ENCODE measurements at places on chromosomes 12 and 14. TPM values are rescaled to one million over a fixed set of nuclear protein-coding genes. Genes with fewer than 3 reads are reported as not detected.

The TRHDE gene
- total RNA-seq, result 1.2 TPM

The KRT7 gene
- 0.68 TPM for total RNA-seq

The NUP37 gene
- 82.5 TPM for total RNA-seq

The TGFB3 gene
- total RNA-seq, result 1.8 TPM

The FGF23 gene
- not detected for total RNA-seq

The LBHD2 gene
- not detected for total RNA-seq

The GALNT16 gene
- total RNA-seq, result 0.12 TPM

The JDP2 gene
- 3.7 TPM for total RNA-seq

The STXBP6 gene
- total RNA-seq, result 14.9 TPM

The ADSS1 gene
- total RNA-seq, result 3.2 TPM

The TAS2R50 gene
- total RNA-seq, result 0.24 TPM

The INTS13 gene
- total RNA-seq, result 46.8 TPM

The ACAD10 gene
- 5.9 TPM for total RNA-seq

The SOAT2 gene
- total RNA-seq, result not detected

- DNase-seq, result no peak
These were observed 5.7 kb downstream of the SVOP start for GRCh38 chr12:109014984-109015765.

DNA sequence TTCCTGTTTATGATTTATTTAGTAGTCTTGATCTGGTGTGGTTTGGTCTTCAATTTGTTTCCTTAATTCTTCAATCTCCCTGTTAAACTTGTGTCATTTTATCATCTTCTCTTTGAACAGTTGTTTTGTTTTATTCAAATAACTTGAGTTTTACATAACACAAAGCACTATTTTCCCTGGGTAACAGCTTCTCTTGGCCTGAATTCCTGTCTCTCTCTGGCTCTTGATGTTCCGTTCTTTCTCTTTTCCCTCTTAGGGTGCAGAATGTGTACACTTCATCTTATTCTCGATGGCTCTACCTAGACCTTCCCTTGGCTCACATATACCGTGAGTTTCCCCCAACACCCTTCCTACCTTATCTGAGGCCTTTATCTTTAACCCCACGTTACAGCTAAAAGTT is 36.8 kb upstream of the VPS33A start:
- no peak for DNase-seq

GRCh38 chr12:117005417-117006046 is 93.7 kb downstream of the TESC start:
- no peak for DNase-seq

- DNase-seq, result no peak
These were observed 54.1 kb downstream of the GRIP1 start for GRCh38 chr12:66624806-66625205.

GRCh38 chr12:78018171-78018910 is 187.6 kb downstream of the NAV3 start:
- no peak for DNase-seq

GRCh38 chr12:21330682-21331253 is 3.9 kb downstream of the SLCO1A2 start:
- peak; percentile 10 for DNase-seq

- no peak for DNase-seq
These were observed 21.1 kb downstream of the OR10G3 start for GRCh38 chr14:21558703-21559170.

GRCh38 chr14:95679998-95680735 is 6.1 kb upstream of the TCL1B start:
- no peak for DNase-seq

DNA sequence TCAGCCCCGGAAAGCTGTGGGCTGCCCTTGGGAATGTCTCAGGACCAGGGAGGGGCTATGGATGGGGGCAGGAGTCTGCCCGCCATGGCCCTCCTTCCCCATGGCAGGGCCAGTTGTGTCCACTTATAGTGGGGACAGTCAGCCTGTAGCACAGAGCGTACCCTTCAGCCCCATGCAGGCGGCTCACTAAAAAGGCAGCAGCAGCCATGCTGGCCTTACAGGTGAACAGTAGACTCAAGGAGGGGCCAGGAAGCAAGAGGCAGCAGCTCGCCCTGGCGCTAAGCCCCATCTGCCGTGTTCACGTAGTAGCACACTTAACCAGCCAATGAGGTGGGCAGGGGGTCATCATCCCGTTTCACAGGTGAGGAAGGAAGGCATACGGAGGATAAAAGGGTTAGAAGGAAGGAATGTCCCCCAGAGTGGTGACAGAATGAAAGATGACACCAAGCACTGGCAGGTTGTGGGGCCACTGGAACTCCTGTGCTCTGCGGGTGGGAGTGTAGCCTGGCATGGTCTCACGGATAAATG is 52.7 kb downstream of the FAM222A start:
- no peak for DNase-seq

DNA sequence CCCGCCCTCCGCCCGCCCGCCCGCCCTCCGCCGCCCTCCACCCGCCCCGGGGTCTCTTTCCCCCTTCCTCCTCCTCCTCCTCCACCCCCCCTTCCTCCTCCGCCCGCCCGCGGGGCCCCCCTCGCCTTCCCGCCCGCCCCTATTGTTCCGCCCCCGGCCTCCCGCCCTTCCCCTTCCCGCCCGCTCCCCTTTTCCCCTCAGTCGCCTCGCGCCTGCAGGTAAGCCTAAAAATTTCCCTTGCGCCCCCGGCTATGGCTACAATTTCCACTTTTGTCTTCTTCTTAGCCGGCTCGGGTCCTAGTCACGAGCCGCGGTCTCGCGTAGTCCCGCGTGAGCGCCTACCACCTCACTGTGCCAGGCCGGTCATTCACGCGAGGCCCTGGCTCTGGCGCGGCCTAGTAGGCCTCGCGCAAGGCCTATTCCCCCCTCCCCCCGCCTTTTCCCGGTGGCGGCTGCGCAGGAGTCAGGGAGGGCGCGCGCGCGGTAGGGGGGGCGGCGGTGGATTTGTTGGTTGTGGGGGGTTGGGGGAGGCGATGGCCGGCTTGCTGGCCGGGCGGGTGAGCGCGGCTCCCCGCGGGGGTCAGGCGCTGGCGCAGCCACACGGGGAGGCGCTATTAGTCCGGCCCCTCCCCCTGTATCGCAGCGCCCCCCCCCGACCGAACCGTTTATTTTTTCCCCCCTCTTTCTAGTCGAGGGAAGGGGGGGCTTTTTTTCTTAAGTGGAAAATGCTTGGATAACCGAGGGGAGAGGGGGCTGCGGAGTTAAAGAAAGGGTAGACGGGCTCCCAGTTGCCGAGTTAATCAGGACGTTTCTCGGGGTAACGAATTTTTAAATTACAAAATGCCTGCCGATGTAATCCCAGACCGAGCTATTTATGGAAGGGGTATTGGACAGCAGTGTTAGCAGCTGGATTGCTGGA is 516 bp downstream of the PCBP2 start:
- peak; percentile 83 for DNase-seq

- no peak for DNase-seq
These were observed 27.1 kb upstream of the C12orf71 start for GRCh38 chr12:27109334-27110028.

DNA sequence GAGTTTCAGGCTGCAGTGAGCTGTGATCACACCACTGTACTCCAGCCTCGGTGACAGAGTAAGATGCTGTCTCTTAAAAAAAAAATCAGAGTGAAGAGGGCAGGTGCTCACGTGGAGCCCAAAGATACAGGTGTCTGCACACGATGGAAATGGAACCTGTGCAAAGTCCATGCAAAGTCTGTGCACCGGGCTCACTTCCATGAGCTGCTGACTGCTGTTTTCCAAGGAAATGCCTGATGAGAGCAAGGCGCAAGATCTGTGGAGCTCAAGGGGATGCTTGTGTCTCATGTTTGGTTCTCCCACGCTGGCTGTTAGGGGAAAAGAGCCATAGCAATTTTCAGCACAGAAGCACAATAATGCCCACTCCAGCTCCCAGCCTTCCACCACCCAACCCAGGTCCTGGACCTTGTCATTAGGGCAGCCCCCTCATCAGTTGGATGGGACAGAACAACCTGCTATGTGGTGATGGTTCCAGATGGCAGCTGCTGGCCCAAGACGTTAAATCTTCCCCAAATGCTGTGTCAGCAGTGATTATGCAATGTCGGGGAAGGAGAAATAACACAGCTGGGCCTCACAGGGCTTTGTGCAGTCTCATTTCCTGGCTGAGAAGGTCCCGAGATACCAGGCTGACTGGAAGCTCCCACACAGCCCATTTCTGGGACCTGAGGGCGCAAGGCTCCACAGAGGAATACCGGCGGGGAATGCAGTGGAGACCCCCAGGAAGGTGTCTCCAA is 27.9 kb upstream of the DICER1 start:
- DNase-seq, result no peak

- no peak for DNase-seq
These were observed 349.9 kb upstream of the PDE3A start for GRCh38 chr12:20018406-20018805.

- peak; percentile 87 for DNase-seq
These were observed at the start of gene ALX1 for GRCh38 chr12:85280165-85280983. Gene ALX1, plus strand, starts transcription at chr12:85280220. Its CDS starts 42 bp downstream, at chr12:85280262.

DNA sequence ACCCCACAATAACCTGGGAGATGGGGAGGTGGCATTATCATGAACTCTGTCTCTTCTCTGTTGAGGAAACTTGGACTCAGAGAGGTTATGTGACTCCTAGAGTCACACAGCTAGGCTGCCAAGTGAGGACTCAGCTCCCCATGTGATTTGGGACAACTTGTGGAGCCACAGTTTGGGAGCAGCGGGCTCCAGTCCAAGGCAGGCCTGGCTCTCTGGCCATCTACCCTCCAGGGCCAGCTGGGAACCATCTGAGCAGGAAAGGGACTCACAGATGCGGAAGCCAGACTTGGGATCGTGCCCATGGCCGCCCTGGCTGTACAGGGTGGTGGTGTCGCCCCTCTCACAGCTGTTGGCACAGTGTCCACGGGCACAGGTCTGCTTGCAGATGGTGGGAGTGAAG is 59.1 kb downstream of the ISCA2 start:
- peak; percentile 95 for DNase-seq

GRCh38 chr12:89417246-89417977 is 65.1 kb upstream of the DUSP6 start:
- DNase-seq, result no peak

GRCh38 chr12:38588624-38589305 is 272.2 kb downstream of the ALG10B start:
- DNase-seq, result no peak

- peak; percentile 46 for DNase-seq
These were observed 358.6 kb downstream of the DUSP6 start for GRCh38 chr12:88993651-88994050.

DNA sequence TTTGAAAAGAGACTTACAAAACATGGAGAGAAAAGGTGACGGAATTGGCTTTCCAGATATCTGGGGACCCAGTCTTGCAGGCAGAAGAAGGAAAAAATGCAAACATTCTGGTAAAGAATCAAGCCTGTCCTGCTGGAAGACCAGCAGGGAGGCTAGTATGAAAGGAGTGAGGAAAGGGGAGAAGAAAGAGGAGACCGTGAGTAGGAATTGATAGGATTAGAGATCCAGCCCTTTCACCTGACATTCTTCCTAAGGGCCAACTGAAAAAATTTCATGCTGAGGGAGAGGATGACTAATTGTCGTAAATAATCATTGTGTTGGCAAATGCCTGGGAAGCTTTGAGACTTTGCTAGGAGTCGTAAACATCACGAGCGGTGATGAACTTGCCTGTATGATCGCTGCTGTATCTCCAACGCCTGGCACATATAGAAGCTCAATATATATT is 12.1 kb downstream of the BHLHE41 start:
- peak; percentile 41 for DNase-seq

GRCh38 chr14:79658769-79659168 is 552.5 kb downstream of the DIO2 start:
- DNase-seq, result no peak

- no peak for DNase-seq
These were observed 46.7 kb downstream of the PROX2 start for GRCh38 chr14:74829251-74829650.

- DNase-seq, result no peak
These were observed 99.6 kb downstream of the RIN3 start for GRCh38 chr14:92613008-92613658.

- DNase-seq, result no peak
These were observed 22.4 kb downstream of the ATF7 start for GRCh38 chr12:53603804-53604203.

GRCh38 chr12:77782766-77783165 is 47.9 kb upstream of the NAV3 start:
- no peak for DNase-seq

- no peak for DNase-seq
These were observed 637.8 kb downstream of the BCL11B start for GRCh38 chr14:98634043-98634820.

DNA sequence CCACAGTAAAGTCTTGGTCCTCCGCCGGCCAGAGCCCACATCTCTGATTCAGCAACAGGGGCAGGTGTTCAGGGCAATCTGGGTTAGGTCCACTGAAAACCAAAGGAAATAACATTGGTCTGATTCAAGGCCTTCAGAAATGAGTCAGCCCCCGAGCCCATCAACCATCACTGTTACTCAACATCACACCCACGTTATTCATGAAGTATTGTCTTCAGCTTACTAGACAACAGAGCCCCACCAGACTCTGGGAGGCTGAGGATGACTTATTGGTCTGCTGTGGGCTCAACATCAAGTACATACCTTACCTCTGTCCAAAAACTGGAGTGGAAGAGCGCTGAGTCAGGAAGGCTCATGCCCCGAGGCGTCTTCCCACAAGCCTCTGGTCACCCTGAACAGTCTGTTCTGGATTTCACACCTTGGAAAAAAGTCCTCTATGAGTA is 97.5 kb downstream of the ZFP36L1 start:
- peak; percentile 100 for DNase-seq

DNA sequence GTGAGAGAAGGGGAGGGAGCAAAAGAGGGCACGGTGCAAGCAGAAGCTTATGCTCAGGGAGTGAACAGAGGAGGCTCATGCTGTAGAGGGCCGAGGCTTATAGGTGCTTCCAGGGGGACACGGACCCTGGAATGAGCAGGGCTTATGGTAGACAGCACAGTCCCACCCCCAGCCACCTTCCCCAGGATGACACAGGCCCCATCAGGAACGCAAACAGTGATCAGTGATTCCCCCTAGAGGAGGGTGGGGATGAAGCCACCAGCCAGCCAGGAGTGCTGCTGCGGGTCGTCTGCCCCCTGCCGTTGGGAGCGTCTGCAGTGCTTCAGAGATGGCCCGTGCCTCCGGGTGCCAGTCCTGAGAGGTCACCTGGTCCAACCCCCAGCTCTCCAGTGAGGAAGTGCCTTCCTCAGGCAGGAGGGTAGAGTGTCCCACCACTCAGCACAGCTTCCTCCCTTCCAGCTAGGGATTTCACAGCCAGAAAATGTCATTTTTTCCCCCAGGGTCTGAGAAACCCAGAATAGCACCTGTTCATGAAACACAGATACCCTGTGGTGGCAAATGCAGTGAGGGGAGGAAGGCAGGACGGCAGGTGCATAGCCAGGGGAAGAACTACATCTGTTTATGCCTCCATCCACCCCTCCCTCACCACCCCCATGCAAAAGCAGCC is 60.7 kb downstream of the SLC6A12 start:
- DNase-seq, result peak; percentile 8

- no peak for DNase-seq
These were observed 72.9 kb upstream of the KRAS start for GRCh38 chr12:25323581-25323982.

DNA sequence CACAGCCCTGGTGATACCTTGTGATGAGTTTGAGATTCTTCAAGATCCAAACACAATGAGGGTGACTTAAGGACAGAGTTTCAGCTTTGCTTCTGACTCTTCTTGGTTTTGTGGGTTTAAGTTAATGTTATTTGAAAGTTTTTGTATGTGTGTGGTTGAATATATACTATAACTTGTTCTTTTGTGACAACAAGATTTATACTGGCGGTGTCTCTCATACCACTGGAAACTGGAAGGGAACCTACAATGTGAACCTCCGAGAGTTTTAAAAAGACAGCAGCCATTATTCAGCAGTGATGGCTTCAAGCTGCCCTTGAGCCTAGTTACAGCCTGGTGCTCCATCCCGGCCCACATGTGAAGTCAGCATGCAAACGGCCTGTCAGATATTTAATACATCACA is 87.9 kb upstream of the IGF1 start:
- no peak for DNase-seq

All from RPMI7951 (cell line).